Kidney epithelial cell (primary cell): ENCODE measurements at places on chromosomes 1 and 21.

DNA sequence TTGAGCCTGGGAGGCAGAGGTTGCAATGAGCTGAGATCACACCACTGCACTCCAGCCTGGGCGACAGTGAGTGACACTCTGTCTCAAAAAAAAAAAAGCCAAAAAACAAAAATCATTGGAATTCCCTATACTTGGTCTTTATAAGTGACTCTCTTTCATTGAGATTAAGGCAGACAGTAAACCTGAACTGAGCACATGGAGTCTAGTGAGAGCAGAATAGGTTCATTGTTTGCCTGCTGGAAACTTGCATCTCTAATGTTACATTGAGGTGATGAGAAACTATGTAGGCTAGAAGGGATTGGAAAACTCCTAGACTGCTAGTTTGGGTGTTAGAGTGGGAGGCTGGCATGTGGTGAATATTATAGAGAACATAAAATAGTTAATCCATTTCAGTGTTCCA, 25.4 kb downstream of the MAST2 start:
- DNase-seq = no peak

DNA sequence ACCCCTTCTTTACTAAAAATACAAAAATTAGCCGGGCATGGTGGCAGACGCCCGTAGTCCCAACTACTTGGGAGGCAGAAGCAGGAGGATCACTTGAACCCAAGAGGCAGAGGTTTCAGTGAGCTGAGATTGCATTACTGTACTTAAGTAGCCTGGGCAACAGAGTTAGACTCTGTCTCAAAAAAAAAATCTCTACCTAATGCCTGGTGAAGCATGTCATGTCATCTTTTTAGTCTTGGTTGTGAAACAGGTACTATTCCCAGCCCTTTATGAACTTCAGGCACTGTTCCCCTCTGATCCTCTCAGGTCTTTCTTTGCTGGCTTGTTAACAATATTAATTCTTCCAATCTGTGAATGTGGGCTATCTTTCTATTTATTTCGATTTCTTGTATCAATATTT, 22.1 kb downstream of the PRRC2C start:
- no peak for DNase-seq

GRCh38 chr1:73472810-73473209, 725.2 kb downstream of the LRRIQ3 start:
- no peak for DNase-seq

DNA sequence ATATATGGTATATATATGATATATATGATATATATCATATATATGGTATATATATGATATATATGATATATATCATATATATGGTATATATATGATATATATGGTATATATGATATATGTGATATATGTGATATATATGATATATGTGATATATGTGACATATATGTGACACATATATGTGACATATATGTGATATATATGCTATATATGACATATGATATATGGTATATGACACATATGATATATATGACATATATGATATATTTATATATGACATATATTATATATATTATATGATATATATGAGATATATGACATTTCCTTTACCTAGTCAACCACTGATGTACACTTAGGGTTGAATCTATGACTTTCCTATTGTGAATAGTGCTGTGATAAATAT, 36.1 kb upstream of the EEIG2 start:
- DNase-seq = no peak

DNA sequence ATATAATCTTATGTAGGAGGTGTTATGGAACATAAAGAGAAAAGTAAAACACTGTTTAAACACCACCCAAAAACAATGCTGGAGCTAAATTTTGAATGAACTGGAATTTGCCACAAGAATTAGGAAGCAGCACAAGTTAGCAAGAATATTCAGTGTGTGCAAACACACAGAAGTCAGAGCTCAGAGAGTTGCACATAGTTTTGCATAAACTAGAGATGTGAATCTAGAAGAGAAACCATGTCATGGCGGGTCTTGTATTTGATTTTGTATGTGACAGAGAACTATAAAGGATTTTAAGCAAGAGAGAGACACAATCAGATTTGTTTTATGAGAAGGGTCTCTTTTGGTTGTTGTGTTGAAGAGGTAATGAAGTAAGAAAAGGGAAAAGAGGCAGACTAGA, 38.2 kb downstream of the SELENOF start:
- DNase-seq = no peak

GRCh38 chr1:166703726-166704462, 135.4 kb upstream of the POGK start:
- no peak for DNase-seq
